ENCODE measurements at places on chromosomes 2 and 18.

- no peak for DNase-seq
These were observed 147.2 kb downstream of the TMEFF2 start for GRCh38 chr2:192047315-192048107.

DNA sequence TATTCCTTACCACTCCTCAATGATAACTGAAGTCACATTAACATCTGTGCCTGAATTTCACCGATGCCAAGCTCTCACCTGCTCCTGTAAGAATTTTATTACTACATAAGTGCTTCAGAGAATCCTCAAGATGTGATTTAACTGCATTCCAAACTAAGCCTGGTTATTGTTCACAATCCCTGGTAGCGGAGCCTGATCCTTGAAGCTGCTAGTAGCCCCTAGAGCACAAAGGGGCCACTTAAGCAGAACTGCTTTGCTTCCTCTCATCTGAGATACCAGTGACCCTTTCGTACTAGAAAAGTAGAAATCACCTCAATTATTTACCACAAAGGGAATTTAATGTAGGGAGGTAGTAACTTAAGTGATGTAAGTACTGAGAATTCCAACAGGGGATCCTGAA, 529.6 kb downstream of the CPS1 start:
- DNase-seq, result no peak

- peak; percentile 11 for DNase-seq
These were observed 150.9 kb upstream of the KCNH7 start for GRCh38 chr2:162989507-162989906.

DNA sequence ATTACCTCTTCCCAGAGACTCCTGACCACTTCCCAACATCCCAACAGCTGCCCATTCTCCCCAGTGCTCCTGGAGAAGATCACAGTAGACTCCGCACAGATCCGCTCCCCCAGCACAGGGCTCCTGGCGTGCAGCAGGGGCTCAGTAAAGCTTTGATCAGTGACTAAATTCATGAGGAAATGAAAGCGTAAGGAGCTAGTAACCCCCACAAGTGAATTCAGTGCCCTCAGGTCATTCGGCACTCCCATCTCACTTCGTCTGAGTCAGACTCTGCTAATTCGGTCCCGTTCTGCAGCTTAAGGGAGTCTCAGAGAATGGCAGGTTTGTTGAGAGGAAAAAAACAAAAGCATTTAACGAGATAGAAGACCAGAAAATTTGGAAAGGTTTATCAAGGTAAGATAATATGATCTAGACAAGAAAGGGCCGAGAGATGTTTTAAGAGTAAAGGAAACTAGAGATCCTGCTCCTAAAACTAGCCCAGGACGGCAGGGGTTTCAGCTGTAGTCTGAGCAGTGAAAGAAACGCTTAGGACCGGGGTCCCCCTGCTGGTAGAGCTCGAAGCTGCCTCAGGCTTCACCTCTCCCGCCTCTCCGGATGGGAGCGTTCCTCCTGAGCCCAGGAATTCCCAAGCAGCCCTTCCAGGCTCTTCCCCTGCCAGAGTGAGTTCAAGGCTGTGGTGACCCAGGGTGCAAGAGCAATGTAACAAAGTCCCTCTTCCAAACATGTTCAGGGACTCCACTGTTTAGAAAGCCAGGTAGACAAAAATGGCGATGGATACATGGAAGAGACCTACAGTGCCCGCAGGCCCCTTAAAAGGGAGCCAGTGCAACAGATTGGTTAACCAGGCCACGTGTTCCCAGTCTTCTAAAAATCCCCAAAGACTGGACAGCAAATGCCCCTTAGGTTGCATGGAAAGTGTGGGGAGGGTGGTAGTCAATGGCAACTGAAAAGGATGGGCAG, 127.3 kb downstream of the DNER start:
- DNase-seq, result peak; percentile 34

GRCh38 chr2:132038179-132038882, 123.4 kb downstream of the ANKRD30BL start:
- no peak for DNase-seq

DNA sequence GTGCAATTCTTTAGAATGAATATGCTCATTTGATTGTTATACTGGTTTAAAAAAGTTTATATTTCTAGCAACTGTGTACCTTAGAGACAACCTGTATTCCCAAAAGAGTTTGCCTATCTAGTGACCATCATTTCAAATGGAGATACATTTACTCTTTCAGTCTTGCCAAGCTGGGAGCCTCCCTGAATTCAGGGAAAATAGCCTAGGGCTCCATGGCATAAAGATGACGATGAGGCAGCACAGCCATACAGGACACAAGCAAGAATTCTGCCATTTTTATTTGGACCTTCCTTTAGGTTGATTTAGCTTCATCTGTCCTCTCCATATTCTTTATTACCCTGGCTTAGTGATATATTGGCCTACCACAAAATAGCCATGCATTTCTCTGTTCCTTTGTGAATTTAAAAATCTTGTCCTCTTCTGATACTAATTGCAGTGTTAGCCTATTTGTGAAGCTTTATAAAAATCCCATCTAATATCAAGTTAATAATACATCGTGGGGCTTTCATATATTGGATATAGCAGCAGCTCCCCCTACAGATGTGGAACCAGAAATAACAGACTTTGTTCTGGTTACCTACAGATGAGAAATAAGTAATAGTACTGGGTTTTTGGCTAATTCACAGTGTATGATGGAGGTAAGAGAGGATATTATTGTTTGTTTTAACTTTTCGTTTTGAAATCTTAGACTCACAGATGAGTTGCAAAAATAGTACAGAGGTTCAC, 1661.9 kb upstream of the PIK3C3 start:
- DNase-seq, result no peak

DNA sequence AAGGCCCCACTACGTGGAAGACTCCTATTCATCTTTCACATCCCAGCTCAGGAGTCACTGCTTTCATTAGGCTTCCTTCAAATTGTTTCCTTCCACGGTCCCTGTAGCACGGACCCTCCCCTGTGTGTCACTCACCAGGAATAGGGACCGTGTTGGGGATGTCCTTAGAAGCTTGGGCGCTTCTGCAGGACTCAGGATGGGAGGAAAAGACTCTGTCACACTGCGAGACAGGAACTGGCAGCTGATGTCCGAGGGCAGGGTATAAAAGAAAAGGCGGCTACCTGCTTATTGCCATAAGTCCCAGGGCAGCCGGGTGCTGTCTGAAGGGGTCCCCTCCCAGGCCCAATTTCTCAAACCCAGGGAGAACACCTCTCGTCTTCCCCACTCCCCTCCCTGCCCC, 79.1 kb downstream of the BCL2L11 start:
- no peak for DNase-seq

- DNase-seq, result peak; percentile 47
These were observed 384.3 kb upstream of the SYT4 start for GRCh38 chr18:43661570-43661969.

- DNase-seq, result no peak
These were observed 3.5 kb downstream of the LOXL3 start for GRCh38 chr2:74550231-74550630.

DNA sequence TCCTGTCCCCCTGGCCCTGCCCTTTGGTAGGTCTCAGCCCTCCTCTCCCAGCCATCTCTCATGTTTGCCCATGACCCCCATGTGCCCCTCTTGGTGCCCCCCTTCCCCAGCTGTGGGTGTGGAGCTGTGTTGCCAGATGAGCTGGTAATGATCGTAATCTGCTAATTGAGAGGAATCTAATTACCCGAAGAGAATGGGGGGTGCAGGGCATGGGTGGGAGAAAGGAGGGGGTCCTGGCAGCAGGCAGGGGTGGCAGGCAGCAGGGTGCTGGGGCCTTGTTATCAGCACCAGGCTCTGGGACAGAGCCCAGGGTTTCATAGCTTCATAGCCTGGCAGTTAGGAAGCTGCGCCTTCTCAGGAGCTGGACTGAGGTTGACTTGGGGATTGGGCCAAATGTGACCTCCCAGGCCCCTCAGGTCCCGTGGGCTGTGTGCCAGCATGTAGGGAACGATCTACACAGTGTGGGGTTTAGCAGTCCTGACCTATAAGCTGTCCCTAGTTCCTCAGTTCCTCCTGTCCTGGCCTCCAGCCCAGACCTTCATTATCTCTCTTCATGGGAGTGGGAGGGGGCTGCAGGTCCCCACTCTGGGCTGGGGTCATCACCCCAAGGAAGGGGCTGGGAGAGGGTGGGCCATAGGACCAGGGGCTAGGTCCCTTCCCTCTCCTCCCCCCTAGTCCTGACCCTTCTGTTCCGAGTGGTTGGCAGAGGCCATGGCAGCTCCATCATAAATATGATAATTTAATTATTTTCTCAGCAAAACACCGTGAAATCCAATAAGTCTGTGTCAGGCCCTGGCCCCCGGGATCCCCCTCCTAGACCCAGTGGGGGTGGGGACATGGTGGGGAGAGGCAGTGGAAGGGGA, 6.5 kb upstream of the ASIC4 start:
- DNase-seq, result no peak

- DNase-seq, result no peak
These were observed 18.6 kb downstream of the THADA start for GRCh38 chr2:43576981-43577892.

GRCh38 chr2:26572591-26572990, 68.6 kb downstream of the CIB4 start:
- DNase-seq, result no peak

DNA sequence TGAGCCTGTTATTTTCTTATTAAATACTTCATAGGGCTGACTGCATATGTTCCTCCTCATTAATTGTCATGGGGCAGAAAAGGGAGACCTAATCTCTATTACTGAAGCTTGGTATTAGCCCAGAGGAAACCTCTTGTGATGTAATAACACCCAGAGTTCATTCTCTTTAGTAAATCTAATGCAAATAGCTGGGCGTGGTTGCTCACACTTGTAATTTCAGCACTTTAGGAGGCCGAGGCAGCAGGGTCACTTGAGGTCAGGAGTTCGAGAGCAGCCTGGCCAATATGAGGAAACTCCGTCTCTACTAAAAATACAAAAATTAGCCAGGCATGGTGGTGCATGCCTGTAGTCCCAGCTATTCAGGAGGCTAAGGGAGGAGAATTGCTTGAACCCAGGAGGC, 14.7 kb downstream of the DAW1 start:
- no peak for DNase-seq

- no peak for DNase-seq
These were observed 70.3 kb downstream of the ASB1 start for GRCh38 chr2:238496756-238497609.

- no peak for DNase-seq
These were observed 3.3 kb downstream of the SLC8A1 start for GRCh38 chr2:40448476-40449079.

DNA sequence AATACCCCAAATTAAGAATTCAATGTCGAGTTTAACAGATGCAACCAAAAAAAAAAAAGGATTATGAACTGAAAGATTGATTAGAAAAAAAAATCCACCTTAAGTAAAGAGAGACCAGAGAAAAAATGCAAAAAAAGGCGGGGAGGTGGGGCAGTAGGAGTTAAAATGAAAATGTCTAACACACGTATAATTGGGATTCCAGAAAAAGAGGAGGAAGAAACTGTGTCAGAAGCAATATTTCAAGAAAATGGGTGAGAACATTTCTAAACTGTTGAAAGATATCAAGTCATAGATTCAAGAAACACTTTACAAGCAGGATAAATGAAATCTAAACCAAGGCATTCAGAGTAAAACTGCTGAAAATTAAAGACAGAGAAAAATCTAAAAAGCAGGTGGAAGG, 226.9 kb downstream of the KLHL29 start:
- no peak for DNase-seq

GRCh38 chr2:105813045-105813315, 68.3 kb downstream of the NCK2 start:
- no peak for DNase-seq

DNA sequence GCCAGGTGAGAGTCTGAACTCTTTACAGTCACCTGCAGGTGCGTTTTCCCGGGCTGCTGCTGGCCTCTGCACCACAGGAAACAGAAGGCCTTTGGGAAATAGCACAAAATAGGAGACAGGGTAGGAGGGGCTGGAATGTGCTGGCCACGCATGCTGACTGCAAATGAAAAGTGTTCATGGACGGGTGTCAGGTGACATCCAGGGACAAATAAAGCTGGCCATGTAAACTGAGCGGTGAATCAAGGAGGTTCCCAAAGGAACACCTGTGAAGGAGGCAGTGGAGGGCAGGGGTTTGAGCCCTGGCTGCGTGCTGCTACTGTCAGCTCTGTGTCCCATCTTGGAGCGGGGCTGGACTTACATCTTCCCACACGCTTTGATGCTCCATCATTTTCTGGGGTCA, 42.4 kb upstream of the GBX2 start:
- DNase-seq, result no peak

DNA sequence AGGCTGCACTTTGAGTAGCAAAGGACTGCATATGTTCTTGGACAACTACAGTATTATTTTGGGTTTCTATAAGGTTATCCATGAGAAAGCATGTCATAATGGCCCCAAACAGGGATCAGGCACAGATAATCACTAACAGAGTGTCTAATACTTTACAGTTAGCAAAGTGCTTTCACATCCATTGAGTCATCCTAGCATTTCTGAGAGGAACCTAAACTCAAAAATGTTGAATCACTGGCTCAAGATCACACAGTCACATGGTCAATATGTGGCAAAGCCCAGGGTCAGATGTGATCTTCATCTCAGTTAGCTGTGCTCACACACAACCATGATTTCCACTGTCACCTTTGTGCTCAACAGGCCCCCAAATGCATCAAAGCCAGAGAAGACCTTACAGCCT, 156.1 kb upstream of the VRK2 start:
- no peak for DNase-seq

DNA sequence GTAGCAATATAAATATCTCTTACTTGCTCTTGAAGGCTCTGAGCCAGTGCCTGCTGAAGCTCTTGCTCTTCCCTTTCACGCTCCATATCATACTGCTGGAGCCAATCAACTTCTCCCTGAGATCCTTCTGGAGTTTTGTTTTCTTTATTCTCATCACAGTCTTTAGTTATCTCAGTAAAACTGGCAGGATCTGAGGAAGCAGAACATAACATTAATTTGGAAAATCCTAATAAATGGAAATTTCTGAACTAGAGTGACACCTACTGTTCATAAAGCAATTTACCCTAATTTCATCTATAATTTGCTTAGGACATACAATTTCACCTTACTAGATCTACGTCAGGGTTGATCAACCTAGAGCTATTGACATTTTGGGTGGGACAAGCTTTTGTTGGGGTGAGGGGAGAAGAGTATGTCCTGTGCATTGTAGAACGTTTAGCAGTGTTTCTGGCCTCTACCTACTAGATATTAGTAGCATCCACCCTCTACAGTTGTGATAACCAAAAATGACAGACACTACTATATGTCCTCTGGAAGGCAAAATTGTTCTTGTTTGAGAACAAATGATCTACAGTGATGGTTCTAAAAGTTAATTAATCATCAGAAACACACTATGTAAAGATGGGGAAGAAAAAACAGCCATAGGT, 47.2 kb downstream of the VIL1 start:
- DNase-seq, result no peak

- DNase-seq, result no peak
These were observed 135.9 kb upstream of the SERPINE2 start for GRCh38 chr2:224174990-224175389.

DNA sequence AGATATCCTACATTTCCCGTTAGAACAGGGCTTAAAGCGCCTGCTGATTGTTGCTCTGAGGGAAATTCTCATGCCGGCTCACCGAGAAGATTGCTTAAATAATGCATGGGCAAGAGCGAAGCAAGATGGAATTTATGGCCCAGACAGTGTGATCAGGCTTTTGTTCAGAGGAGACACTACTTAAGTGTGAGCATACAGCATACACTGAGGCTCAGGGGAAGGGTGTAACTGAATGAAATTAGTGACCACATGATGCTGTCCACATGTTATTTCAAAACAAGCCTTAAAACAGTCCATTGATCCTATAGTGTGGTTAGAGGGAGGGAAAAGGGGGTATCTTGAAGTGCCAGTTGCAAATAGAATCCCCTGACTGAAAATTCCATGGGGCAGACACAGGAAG, 125.5 kb downstream of the RAPGEF4 start:
- no peak for DNase-seq
